PC-3 (cell line): ENCODE measurements at places on chromosomes 11 and 22. TPM values are rescaled to one million over a fixed set of nuclear protein-coding genes. Genes with fewer than 3 reads are reported as not detected.
A peak's percentile ranks its signal among the peaks of the same experiment; 100 is the strongest.

DNA sequence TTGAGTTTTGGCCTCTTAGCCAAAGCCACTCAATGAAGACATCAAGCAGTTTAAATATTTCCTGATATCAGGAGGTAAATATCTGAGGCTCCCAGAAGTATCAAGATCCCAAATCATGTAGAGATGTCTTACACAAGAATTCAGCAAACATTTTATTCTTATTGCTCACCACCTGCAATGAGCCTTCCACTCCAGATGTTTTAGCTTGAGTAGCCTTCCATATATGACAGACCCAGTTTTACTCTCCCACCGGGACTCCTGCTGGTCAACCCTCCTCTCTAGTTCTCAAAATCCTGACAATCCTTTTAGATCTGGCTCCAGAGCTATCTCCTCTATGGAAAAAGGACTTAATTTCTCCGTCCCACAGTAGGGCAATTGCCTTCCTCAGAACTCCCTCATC is 404.4 kb downstream of the KCNA4 start:
- no peak for DNase-seq

DNA sequence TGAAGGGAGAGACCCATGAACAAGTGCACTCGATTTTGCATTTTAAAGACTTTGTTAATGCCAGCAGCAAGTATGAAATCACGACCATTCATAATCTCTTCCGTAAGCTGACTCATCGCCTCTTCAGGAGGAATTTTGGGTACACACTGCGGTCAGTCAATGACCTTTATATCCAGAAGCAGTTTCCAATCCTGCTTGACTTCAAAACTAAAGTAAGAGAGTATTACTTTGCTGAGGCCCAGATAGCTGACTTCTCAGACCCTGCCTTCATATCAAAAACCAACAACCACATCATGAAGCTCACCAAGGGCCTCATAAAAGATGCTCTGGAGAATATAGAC is 5.9 kb downstream of the SERPIND1 start:
- peak; percentile 83 for DNase-seq

UCP2 gene
- 6.4 and 11.9 TPM in 2 replicates for total RNA-seq

GRCh38 chr22:20548806-20549205 is 41.4 kb downstream of the MED15 start:
- DNase-seq: no peak

- no peak for DNase-seq
Measured at GRCh38 chr11:116881143-116881542, 43.7 kb upstream of the APOA1 start.

GRCh38 chr11:100874203-100874602 is 187.1 kb downstream of the ARHGAP42 start:
- DNase-seq: no peak

DNA sequence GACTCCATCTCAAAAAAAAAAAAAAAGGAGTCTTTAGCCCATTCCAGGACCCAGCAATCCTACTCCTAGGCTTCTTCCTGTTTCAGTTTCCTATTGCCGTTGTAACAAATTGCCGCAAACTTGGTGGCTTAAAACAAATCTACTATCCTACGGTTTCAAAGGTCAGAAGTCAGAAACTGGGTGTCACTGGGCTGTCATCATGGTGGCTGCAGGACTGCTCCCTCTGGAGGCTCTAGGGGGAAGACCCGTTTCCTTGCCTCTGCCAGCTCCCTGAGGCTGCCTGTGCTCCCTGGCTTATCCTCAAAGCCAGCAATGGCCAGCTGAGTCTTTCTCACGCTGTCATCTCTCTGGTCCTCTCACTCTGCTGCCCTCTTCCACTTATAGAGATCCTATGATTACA is 8.7 kb upstream of the DAGLA start:
- peak; percentile 43 for DNase-seq

- no peak for DNase-seq
Measured at GRCh38 chr22:48800886-48801607, 1026.6 kb downstream of the BRD1 start.

GRCh38 chr11:11391796-11392463 is 38.9 kb upstream of the CSNK2A3 start:
- DNase-seq: peak; percentile 88

DNA sequence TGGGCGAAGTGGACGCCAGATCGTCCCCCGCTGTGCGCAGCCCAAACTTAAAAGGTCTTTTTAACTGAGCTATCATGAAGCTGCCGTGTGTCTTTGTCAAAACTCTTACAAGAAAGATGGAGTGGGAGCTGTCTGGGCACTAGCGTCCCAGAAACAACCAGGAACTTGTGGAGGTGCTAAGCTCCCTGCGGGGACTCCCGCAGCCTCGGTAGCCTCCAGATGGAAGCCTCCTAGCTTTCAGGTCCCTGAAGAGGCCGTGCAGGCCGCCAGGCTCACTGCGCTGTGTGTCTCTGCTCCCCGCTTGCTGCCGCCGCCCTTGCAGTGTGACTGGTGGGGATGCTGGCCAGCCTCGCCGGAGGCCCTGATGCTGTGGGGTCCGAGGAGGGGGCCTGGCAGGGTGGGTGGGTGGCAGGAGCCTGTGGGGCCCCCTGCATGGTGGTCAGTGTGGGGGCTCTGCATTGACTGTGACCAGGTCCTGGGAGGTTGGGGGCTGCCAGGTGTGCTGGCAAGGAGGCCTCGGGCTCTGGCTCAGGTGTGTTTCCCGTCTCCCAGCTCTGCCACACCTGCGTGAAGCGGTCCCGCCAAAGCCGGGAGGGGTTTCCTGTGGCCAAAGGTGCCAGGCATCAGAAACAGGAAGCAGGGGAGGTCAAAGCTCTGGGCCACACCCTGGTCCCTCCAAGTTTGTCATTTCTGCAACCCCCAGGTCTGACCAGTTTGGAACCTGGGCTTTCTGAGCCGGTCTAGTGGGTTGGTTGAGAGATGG is 1.2 kb downstream of the TRABD start:
- peak; percentile 33 for DNase-seq

SLC5A12 gene
- total RNA-seq: not detected in 2 replicates

- DNase-seq: peak; percentile 20
Measured at GRCh38 chr11:46615756-46616155, 1.3 kb downstream of the HARBI1 start.

NAALAD2 gene
- total RNA-seq: 0.29 TPM in 1 of 2 replicates, not detected in the other

GRCh38 chr11:116132273-116132978 is 628.2 kb upstream of the CADM1 start:
- no peak for DNase-seq
